A673 (cell line): ENCODE measurements at places on chromosomes 7 and 10. TPM values are rescaled to one million over a fixed set of nuclear protein-coding genes. Genes with fewer than 3 reads are reported as not detected.

The AKR1C4 gene
- not detected in 2 replicates for total RNA-seq

The TDRD1 gene
- not detected in 2 replicates for total RNA-seq

The RTKN2 gene
- 21.9 and 22.3 TPM in 2 replicates for total RNA-seq

The SFXN3 gene
- 15.5 and 16.9 TPM in 2 replicates for total RNA-seq
